ENCODE measurements at places on chromosomes 13 and 19.

GRCh38 chr13:112204346-112205327, 137.7 kb downstream of the SOX1 start:
- no peak for DNase-seq

DNA sequence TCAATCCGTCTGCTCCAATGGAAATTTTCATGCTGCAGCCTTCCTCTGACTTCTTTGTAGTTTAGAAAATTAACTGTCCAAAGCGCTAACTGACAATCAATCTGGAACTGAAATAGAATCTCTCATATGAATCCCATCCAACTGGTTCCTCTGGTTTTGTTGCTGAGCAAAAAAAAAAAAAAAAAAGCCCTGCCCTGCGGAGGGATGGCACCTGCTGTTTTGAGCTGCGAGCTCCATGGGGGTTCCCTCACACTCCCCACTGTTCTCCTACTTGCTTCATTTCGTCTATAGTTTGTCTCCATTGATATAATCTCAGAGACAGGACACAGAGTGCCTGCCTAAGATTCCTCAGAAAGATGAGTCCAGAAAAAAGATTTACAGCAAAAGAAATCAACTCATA, 33.4 kb downstream of the FAAP24 start:
- peak; percentile 20 for DNase-seq

DNA sequence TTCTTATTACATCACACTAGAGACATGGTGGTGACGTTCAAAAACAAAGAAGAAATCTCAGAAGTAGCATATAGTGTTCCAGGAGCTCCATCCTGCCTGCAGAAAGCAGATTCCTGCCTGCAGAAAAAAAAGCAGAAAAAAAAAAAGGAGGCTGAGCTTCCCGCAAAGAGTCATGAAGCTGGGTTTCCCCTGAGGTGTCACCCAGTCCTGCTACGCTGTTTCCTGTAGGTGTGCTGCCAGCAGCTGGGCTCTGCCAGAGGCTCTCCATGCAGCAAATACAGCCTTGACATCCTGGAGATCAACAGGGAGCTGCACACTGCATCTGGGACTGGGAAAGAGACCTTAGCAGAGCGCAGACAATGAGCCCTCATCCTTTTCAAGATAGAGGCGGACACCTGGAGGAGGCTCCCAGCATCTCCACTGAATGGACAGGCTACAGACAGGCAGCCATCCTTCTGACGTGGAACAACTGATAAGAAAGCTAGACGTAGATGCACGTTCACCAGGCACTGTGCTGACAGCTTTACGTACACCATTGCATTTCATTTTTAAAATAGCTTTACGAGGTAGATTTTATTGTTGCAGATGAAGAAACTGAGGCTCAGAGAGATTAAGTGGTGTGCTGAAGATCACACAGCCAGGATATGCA, 350.9 kb downstream of the FOXO1 start:
- no peak for DNase-seq

GRCh38 chr13:83547043-83547442, 335.2 kb downstream of the SLITRK1 start:
- DNase-seq: no peak

DNA sequence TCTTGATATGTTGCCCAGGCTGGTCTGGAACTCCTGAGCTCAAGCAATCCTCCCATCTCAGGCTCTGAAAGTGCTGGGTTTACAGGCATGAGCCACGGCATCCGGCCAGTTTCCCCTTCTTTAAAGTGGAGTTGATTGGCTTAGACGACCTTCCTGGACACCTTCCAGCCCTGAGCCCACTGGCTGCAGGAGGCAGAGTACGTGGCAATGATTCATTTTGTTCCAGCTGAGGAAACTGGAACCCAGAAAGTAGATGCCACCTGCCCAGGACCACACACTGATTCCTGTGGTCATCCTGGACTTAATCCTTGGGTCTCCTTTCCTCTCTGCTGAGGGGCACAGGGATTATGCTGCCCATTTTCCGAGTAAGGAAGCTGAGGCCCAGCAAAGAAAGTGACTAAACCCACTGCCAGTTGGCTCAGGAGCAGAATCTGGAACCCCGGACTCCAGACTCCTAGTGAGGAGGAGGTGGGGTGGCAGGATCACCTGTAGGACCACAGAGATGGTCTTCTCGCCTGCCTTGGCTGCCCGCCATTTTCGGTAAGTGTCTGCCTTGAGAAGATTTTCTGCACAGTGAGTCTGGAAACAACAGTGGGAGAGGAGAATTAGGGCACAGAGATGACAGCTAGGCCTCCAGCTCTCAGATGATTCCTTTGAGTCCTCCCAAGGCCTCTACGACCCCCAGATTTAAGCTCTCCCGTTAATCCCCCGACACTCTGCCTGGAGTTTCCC, 737 bp downstream of the XRCC1 start:
- no peak for DNase-seq
